ENCODE measurements at places on chromosomes 1 and 21.

DNA sequence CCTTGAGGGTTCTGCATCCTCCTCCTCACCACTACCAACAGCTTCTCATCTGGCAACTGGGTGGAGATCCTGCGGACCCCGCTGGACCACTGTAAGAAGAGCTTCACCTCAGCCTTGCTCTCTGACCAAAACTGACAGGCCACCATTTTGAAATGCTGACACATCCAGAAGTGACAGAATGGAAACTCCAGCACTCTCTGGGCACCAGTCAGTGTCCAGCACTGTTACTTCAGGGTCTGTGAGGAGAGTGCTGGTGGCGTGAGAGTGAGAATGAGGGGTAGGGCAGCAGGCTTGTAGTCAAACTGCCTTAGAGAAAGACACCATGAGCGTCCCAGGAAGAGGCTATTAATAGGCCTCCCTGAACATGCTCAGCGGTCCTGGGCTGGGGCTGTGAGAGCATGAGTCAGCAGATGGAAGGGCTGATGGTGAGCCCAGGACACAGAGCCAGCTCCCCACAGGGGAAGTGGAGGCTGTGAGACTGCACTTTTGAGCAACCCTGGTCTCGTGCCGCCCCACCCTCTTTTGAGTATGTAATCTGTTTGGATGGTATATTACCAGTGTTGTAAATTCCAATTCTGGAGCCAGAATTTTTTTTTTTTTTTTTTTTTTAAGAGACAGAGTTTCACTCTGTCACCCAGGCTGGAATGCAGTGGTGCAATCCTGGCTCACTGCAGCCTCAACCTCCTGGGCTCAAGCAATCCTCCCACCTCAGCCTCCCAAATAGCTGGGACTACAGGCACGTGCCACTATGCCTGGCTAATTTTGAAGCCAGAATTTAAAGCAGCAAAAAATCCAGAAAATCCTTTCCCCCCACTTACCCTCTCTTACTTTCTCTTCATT, 34.4 kb upstream of the SLC30A1 start:
- peak; percentile 63 for DNase-seq

GRCh38 chr1:61121631-61122030, 39.3 kb downstream of the NFIA start:
- DNase-seq, result no peak

GRCh38 chr1:25544819-25545218, 1.4 kb downstream of the LDLRAP1 start:
- DNase-seq, result no peak

- DNase-seq, result no peak
Measured at GRCh38 chr1:193634876-193635275, 448.5 kb upstream of the B3GALT2 start.

GRCh38 chr1:227749916-227750710, 14.9 kb downstream of the SNAP47 start:
- no peak for DNase-seq

GRCh38 chr1:235050911-235051360, 77.7 kb downstream of the TOMM20 start:
- no peak for DNase-seq

GRCh38 chr1:158992787-158993312, 16.9 kb upstream of the IFI16 start:
- no peak for DNase-seq

- DNase-seq, result no peak
Measured at GRCh38 chr21:15332572-15332971, 267.8 kb upstream of the NRIP1 start.

DNA sequence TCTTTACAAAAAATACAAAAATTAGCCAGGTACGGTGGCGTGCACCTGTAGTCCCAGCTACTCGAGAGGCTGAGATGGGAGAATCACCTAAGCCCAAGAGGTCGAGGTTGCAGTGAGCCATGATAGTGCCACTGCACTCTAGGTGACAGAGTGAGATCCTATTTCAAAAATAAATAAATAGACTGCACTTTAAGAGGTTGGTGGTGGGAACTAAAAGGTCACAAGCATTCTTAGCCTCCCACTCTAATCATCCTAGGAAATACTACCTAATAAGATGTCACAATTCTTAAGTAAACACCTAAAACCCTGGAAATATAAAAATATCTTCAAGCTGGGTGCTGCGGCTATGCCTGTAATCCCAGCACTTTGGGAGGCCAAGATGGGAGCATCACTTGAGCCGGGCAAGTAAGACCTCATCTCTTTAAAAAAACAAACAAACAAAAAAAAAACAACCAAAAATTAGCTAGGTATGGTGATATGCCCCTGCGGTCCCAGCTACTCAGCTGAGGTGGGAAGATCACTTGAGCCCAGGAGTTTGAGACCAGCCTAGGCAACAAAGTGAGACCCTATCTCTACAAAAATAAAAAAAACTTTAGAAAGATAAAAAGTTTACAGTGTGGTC, 4.1 kb downstream of the DCAF8 start:
- no peak for DNase-seq

DNA sequence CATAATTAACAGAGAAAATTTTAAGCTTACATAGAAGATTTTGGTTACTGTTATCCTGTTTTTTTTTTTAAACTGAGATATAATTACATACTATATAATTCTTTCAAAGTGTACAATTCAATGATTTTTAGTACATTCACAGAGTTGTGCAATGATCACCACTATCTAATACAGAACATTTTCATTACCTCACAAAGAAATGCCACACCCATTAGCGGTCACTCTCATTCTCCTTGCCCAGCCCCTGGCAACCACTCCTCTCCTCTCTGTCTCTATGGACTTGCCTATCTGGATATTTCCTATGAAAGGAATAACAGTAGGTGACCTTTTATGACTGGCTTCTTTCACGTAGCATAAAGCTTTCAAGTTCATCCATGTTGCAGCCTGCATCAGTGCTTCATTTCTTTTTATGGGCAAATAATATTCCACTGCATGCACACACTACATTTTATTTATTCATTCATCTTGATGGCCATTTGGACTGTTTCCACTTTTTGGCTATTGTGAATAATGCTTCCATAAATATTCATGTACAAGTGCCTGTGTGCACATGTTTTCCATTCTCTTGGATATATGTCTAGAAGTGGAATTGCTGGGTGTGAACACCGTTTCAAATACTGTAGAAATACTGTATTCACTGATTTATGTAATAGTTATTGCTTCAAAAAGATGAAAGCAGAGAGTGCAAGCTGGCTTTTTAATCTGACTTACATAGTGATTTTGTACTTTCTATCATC, 26.5 kb downstream of the TAF5L start:
- DNase-seq, result no peak

DNA sequence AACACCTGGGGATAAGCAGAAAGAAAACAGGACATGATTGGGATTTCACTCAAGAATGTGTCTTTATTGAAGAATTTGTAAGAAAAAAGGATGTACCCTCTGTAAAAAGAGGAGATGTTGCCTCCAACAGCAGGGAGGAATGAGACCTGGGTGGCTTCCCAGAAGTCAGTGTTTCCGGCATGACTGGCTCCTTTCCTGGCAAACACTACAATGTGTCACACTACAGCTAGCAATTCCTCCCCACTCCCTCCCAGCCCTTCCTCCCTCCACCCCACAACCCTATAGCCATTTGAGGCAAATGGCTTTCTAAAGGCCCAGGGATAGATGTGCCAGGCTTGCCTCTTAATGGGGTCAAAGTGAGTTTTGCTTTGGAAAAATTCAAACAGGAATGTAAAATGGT, 11.5 kb upstream of the COL8A2 start:
- peak; percentile 80 for DNase-seq

GRCh38 chr1:201329286-201329685, 46.0 kb downstream of the PKP1 start:
- DNase-seq, result no peak

- no peak for DNase-seq
Measured at GRCh38 chr1:209630383-209631225, 21.6 kb downstream of the LAMB3 start.

GRCh38 chr1:162899422-162900146, 38.6 kb upstream of the CCDC190 start:
- peak; percentile 72 for DNase-seq

- peak; percentile 15 for DNase-seq
Measured at GRCh38 chr1:24111996-24112779, at the start of gene MYOM3. Gene MYOM3, minus strand, starts transcription at chr1:24112135. Its CDS starts 3,499 bp downstream, at chr1:24108636.

GRCh38 chr1:236377832-236378535, 16.1 kb upstream of the EDARADD start:
- no peak for DNase-seq

DNA sequence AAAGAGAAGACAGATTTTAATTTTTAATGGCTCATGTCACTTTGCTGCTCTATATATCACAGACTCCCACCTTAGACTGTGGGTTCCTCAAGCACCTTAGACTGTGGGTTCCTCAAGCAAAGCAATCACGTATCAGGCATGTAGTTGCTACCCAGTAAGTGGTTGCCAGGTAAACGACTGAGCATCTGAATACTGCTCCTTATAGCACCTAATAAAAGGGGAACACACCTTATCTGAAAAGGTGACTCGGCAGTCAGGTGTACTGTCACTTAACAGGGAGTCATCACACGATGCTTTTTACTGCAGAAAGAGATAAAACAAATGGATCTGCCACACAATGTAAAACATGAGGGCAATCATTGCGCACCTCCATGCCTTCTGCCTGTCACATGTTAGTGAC, 92.5 kb upstream of the LPGAT1 start:
- no peak for DNase-seq

GRCh38 chr1:57142999-57143398, 177.2 kb upstream of the C8B start:
- no peak for DNase-seq

DNA sequence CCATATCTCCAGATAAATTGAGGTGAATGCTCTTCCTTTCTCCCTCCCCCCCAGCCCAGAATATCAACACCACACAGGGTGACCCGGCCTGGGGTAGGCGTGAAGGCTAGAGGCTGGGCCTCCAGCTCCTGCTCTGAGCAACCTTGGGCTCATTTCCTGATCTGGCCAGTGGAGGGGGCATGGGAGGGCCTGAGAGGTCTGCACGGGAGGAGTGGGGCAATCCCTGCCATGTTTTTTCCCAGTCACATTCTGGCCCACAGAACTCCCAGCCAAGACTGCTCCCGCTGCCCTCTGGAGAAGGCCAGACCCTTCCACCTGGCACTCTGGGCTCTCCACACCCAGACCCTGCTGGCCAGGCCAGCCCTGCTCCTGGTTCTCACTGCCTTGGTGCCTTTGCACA, 3.9 kb downstream of the CLDN19 start:
- no peak for DNase-seq

DNA sequence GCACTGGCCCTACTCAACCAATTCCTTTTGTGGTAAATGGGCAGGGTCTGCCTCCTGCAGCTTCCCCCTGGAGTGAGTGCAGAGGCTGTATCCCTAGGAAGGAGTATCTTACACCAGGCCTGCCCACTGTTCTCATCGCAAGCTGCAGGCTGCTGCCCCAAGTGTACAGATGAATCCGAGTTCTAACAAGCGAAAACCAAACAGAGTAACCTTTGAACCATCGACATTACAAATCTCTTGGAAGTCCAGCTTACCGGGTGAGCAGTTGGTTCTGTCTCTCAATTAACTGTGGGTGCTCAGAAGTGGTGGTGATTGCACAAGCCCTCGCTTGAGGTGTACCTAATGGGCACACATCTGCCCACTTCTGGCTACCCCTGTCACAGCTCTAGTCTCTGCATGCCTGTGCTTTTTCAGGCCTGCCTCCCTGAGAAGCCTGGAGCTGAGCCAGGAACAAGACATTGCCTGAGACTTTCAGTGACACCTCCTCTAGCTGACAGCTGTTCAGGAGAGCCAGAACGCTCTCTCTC, 22.7 kb downstream of the INAVA start:
- DNase-seq, result no peak

DNA sequence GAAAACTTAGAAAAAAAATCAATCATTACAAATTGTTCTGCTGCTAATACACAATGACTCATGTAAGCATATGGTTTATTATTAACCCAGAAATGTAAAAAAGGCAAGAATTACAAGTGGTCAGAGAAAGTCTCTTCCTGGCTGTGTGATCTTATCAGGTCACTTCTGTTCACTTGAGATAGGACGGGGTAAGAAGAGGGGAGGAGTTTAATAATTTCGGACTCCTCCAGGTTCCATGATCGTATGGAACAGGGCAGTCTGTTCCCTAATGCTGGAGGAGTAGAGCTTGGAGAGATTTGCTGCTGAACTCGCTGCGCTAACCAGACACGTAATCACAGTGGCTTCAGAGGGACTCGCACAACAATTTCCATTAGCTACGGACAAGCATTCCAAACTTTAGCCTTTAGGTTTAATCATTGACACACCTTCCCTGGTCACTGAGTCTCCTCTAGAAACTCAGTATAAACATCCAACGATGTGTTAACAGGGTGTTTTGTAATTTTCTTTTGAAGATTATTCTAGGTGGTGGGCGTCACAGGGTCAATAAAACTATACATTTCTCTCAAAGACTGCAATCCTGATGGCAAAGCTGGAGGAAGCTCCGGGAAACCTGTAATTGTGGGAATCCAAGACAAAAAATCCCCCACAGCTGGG, 1.3 kb downstream of the CRYZ start:
- no peak for DNase-seq

GRCh38 chr1:66777831-66778230, 23.2 kb downstream of the INSL5 start:
- DNase-seq, result no peak

DNA sequence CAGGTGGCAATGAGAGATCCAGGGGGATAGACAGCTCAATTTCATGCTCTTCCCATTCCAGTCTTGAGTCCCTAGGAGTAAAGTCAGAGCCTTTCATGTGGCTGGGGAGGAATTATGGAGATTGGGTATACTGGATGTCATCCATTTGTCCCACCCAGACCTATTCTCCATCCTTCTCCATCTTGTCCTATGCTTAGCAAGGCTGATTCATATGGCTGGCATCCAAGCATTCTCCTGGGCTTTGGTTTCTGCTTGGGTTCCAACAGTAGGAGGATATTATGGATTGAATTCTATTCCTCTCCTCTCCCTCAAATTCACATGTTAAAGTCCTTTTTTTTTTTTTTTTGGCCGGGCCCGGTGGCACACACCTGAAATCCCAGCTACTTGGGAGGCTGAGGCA, 3.8 kb upstream of the CDC20 start:
- DNase-seq, result no peak

DNA sequence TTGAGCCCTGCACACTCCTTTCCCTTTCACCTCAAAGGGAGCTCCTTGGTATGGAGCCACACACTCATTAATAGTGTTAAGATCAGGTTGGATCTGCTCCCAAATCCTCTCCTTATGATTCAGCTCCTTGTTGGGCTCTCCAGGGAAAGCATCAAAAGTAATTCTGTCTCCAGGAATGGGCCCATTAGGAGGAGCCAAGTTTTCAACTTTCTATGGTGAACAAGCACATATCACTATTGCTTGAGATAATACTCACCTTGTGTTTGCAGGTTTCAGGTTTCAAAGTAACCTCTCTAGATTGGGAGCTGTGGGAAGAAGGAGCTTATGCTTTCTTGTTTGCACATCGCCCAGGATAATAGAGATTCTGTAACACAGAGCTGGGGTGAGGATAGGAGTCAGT, 164.8 kb downstream of the TNFSF18 start:
- DNase-seq, result no peak

GRCh38 chr1:88217386-88217785, 466.7 kb upstream of the PKN2 start:
- DNase-seq, result no peak

- no peak for DNase-seq
Measured at GRCh38 chr21:36008505-36008904, 51.8 kb downstream of the SETD4 start.
